Right lobe of liver (tissue), 6 donors: ENCODE measurements at places on chromosomes 1 and 21. TPM values are rescaled to one million over a fixed set of nuclear protein-coding genes. Genes with fewer than 3 reads are reported as not detected.

- H3K4me3 ChIP-seq, result no peak overlapping the region
- H3K27ac ChIP-seq, result no peak overlapping the region
- no peaks in the 10 kb centered on the region for H3K36me3 ChIP-seq
- H3K4me1 ChIP-seq, result no peaks in the 10 kb centered on the region
- DNase-seq, result no peak
- H3K27me3 ChIP-seq, result no peaks in the 10 kb centered on the region
Observed at GRCh38 chr21:31606081-31606874, 53.2 kb upstream of the SOD1 start.

GRCh38 chr1:179351281-179351680 lies 14.5 kb upstream of the AXDND1 start:
- H3K36me3 ChIP-seq, result peaks cover 26% of the 10 kb centered on the region
- H3K27ac ChIP-seq, result no peak overlapping the region
- no peaks in the 10 kb centered on the region for H3K4me1 ChIP-seq
- DNase-seq, result no peak

LMOD1 gene
- total RNA-seq, result 3.5 TPM

RIPPLY3 gene
- 0.17 TPM for total RNA-seq

NPPA gene
- total RNA-seq, result not detected
